ENCODE measurements at places on chromosomes 3 and 15.

DNA sequence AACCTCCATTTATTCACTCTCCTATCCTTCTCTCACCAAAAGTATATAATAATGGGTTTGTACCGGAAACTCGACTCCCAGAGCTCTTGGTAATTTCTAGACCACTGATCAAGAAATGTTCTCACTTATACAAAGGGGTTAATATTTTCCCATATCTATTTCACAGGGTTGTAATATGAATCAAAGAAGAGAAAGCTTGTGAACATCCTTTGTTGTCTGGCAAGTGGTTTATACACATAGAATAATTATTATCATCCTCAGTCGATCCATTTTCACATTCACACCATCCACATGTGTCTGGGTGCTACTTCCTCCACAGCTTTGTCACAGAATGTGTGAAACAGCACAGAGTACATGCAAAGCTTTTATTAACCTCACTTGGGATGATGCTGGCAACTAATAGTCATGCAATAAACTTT lies 29.9 kb upstream of the STT3B start:
- no peak for DNase-seq

DNA sequence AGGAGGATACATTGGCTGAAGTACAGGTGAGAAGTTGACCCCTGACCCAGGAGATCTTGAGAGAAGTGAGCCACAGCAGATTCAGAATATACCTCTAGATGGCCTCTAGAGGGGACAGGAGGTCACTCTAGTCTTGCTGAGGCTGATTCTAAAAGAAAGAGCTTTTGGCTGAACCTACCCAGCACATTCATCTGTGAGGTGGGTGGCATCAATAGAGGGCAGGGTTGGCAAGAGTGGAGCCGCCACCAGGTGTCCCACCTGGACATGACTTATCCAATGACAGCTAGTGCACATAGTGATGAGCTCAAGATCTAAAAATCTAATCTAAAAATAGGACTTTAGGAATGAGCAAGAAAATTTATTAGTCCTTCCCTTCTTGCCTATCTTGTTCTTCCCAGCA lies 51.6 kb downstream of the CYP19A1 start:
- DNase-seq = peak; percentile 12

- DNase-seq = no peak
These were observed 25.3 kb upstream of the TM4SF4 start for GRCh38 chr3:149449182-149449581.

DNA sequence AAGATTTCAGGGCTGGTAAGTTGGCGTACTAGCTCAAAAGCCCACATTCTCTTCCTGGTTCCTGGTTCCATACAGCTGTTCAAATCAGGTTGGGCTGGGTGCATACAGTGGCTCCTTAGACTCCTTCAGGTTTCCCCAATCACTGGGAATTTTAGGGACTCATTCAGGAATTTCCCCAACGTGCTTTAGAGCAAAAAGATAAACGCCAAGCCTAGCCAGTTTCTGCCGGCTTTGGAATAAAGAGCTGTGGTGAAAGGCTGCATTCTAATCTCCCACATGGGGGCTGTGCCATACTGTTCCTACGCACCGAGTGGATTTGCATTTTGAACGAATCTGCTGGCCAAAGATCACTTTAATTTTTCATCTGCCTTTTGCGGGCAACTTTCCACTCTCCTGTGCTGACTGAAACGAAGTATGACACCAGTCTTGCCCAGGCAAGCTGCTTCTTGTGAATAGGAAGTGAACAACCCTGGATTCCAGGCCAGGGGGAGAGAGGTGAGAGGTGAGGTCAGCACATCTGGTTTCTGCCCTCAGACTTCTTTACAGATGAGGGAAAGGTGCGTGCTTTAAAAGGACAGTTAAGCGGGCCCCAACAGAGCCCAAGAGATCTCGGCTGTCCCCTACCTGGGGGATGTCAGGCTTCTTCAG lies 184.2 kb upstream of the PDZRN3 start:
- DNase-seq = no peak

GRCh38 chr3:191973820-191974219 lies 512.9 kb downstream of the PYDC2 start:
- DNase-seq = no peak

GRCh38 chr3:171956181-171956683 lies 83.1 kb upstream of the FNDC3B start:
- no peak for DNase-seq

DNA sequence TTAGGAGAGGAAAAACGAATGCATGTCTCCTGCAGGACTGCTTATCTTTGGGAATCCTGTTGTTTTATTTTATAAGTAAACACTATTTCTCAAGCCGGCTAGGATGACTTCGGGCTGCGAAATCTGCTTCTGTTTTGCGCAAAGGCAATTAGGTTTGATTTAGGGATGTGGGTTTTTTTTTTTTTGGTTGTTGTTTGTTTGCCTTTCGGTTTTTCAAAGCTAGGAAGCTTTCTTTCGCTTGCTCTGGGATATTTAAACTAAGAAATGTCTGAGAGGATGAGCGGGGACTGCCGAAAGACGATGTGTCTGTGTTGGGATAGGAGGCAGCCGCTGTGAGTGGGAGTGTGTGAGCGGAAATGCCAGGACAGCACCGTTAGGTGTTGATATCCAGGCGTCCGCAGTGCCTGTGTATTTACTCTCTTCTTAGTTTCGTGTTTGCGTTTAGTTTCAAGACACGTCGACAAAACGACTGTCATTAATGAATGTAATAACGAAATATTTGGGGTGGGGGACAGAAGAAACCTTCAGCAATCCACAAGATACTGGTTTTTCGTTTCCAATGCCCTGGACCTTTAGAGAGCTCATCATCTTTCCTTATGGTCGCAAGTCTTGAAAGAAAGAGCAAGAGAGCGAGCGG lies 604 bp downstream of the ISL2 start:
- DNase-seq = peak; percentile 48

DNA sequence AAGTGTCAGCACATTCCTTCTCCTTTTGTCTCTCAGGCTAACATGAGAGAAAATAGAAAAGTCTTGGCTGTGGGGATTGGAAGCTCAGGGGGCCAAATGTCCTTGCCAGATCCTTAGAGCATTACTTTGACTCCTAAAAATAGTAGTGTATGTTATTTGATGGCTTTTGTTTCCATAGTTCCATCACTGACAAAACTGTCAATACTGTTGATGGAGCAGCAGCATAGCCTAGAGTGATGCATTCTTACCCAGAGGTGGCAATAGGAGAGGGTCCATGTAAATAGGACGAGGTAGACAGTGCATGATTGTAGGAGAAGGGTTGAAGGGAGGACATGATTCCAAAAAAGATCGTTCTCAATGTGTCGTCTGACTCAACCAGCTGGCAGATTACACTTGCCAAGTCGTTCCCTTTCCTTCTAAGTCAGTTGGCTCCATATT lies 282.7 kb upstream of the TPRG1 start:
- no peak for DNase-seq

GRCh38 chr3:188754267-188754666 lies 417.5 kb upstream of the TPRG1 start:
- no peak for DNase-seq

DNA sequence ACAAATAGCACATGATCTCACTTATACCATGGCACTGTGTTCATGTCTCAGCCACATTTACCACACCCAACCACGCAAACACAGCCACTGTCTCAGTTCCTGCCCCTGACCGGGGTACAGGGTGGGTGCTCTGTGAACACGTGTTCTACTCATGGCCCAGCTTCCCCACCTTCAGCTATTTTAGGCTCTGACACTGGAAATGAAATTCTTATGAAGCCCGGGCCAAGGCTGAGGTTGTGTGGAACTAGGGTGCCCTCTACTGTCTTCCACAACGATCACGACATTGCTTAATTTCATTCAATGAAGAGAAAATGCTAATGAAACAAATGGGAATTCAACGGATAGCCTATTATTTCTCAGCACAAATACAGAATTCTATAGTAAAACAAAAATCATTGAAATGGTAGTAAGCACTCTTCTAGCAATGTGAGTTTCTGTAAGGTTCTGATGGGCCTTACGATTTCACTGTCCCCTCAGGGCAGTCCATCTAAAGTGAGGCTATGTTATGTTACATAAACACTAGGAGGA lies 2.1 kb upstream of the GABRA5 start:
- DNase-seq = peak; percentile 39

- DNase-seq = peak; percentile 45
These were observed 25.6 kb downstream of the SEC22C start for GRCh38 chr3:42556089-42556632.

GRCh38 chr15:68775671-68776476 lies 44.8 kb downstream of the ANP32A start:
- no peak for DNase-seq

GRCh38 chr15:94602754-94603470 lies 371.6 kb downstream of the MCTP2 start:
- no peak for DNase-seq

DNA sequence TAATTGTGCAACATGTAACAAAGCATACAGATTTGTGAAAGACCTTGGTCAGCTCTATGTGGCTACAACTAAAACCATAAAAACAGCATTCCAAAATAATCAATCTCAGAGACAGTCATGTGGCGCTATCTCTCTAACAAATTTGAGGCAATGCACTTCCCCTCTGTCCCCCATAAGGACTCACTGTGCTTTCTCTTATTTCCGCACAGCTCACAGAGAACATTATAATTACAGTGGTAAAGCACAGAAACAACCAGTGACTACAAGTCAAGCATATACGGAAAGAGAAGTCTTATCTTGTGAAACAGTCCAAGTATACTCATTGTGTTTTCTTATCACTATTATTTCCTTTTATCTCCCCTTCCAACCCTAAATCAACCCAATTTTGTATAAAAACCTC lies 64.3 kb downstream of the RYK start:
- DNase-seq = no peak
